ENCODE measurements at places on chromosomes 11 and 22.

DNA sequence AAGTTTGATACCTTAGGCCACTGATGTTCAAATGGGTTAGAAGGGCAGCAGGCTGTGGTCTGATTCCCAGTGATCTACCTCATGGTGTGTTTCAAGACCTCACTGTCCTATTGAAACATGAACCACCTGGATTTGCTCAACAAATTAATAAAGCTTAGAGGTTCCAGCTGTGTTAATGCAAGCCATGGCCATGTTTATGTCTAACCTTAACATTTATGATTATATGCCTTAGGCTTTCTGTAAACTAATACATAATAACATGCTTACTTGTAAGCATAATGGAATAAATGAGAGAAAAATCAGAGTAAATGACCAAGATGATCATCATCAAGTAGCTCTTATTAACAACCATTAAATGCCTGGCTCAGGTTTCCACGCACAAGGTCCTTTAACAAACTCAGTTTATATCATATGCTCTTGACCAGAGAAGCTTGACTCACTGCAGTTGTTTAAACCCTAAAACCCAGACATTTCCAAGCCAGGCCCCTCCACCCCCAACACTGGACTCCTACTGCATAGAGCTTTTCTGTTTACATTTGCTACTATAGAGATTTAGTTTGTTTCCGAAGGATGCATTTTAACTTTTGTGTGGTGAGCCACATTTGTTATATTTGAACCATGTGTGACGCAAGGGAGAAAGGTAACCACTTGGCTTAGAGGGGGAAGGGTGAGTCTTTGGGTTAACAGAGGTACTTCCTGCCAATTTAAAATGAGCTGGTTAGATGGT, 43.7 kb downstream of the KREMEN1 start:
- no peak for DNase-seq

- DNase-seq, result no peak
These were observed 17.9 kb downstream of the TUB start for GRCh38 chr11:8098879-8099278.

DNA sequence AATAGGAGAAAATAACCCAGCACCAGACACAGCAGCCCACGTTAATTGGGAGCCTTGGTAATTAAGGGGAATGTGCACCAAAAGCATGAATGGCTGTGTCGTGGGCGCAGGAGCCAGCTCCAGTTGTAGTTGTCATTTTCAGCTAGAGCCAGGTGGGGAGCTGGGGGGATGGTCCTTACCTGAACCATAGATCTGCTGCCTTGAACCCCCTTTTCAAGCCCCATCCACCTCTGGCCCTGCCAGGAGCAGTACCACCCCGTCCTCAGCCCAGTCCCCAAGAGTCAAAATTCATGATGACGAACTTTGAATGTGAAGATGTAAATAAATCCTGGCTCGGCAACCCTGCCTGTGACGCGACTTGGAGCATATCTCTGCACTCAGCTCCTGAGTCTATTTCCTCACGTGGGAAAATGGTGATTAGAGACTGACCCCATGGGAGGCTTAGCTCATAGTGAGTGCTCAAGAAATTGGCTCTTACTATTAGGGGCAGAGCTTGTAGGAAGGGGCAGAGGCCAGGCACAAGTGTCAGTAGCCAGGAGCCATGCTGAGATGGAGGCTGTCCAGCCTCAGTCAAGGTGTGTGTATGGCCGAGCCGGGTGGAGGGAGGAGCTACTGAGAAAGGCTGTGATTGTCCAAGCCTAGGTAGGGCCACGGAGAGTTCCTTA, 794 bp upstream of the FXYD6 start:
- DNase-seq, result peak; percentile 93

DNA sequence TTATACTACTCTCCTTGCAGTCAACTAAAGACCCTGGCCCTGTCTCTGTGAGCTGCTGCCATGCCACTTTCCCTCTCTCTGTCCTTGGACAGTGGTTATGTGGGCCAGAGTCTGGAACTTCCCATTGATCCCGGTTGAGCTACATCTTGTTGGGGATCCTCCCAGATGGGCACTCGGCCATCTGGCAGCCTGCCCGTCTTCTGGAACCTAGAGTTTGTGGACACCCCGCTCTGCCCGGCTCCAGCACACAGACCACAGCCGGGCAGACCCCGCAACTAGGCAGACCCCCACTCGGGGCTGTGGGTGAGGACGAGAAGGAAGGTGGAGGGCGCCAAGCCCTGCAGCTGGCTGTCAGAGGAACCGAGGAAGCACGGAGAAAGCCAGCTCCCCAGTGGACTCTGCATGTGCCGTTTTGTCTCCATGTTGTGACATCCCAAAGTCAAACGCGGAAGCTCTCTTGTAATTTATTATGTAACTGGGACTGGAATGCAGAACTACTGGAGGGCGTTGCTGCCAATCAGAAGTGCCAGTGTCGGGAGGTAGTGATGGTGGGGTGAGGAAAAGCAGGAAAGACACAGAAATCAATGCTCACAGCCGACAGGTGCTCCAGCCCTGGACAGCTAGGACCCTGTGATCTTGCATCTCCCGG, 207.7 kb downstream of the CEP164 start:
- peak; percentile 54 for DNase-seq

DNA sequence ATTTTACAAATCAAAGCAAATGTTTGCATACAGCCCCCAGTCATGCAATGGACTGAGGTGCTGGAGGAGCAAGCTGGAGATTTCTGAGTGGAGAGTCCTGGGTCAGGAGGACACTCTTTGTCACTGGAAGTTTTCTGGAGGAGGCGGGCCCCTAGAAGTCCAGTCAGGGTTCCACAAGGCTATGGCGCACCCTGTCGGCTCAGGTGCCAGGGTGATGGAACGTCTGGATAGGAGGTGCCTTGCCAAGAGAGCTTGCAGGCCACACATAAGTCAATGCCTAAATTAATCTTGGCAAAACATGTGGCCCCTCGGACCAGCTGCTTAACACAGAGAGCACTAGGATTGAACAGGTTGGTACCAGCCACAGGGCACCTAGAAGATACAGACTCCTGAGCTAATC, 174.7 kb upstream of the CADM1 start:
- peak; percentile 36 for DNase-seq

- no peak for DNase-seq
These were observed 507.4 kb upstream of the RAG2 start for GRCh38 chr11:37105427-37105826.

DNA sequence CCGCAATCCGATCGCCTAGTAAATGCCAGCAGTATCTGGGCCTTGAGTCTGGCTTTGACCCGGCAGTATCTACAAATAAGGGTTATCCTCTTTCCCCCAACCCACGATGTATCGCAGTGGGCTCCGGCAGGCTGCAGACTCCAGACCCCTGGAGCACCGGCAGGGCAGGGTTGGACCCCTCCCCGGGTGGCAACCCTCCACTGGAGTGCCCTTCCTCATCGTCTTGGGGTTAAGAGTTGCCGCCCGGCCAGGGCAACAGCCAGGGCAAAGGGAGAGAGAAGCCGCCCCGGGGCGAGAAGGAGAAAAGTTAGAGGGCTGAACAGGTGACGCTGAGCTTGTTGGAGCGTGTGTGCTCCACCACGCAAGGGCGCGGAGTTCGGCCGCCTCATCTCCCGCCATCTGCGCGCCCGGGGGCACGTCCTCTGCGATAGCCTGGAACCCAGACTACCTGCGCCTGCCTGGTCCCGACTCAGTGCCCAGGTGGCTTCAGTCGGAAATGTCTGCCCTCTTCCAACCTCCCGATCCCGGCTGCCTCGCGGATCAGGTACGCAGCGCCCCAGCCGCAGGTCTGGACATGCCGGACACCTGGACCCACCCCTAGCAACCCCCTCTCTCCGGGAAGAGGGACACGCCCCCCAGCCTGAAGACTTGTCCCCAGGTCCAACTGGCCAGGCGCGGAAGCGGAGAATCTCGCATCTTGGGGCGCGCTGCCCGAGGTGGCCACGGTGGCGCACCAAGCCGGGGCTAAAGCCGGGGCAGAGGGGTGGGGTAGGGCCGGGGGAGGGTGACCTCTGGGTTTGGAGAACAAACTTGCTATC, 1.2 kb downstream of the DSCAML1 start:
- no peak for DNase-seq

- DNase-seq, result no peak
These were observed 66.0 kb upstream of the NNMT start for GRCh38 chr11:114230031-114230704.

GRCh38 chr11:20127671-20128527, 32.4 kb downstream of the DBX1 start:
- DNase-seq, result peak; percentile 74

- DNase-seq, result no peak
These were observed 80.8 kb upstream of the PITPNB start for GRCh38 chr22:27999876-28000275.

GRCh38 chr11:20522536-20522935, 76.9 kb upstream of the SLC6A5 start:
- no peak for DNase-seq

DNA sequence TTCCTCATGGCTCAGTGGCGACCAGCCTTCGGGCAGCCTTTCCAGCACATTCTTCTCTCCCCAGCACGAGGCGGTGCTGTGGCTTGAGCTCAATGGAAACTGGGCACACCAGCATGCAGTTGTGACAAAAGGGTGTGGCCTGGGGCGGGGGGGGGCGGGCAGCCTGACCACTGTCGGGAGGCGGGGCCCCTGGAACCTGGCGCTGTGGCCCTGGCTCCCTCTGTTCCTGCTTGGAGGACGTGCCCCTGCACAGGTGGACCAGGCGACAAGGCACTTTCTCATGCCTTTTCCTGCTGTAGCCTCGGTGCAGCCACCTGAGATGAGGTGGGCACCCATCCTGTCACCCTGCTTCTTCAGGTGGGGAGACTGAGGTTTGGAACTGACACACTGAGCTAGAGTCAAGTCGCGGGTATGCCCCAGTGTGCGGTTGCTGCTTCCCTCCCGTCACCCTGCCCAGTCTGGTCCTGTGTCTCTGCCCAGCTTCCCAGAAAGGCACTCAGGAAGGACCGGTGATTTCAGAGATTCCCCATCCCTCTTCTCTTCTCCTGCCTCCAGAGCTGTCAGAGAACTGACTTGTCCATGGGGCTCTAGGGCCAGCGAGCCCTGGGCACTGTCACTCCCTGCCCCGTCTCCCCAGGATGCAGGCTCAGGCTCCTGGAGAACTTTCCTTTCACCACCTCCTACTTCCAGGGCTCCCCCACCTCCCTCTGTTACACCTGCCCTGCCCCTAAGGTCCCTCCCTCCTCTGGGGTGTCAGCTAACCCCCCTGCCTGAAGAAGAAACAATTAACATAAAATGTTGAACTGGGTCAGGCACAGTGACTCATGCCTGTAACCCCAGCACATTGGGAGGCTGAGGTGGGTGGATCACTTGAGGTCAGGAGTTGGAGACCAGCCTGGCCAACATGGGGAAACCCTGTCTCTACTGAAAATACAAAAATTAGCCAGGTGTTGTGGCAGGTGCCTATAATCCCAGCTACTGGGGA, 9.9 kb downstream of the B3GAT1 start:
- DNase-seq, result no peak

DNA sequence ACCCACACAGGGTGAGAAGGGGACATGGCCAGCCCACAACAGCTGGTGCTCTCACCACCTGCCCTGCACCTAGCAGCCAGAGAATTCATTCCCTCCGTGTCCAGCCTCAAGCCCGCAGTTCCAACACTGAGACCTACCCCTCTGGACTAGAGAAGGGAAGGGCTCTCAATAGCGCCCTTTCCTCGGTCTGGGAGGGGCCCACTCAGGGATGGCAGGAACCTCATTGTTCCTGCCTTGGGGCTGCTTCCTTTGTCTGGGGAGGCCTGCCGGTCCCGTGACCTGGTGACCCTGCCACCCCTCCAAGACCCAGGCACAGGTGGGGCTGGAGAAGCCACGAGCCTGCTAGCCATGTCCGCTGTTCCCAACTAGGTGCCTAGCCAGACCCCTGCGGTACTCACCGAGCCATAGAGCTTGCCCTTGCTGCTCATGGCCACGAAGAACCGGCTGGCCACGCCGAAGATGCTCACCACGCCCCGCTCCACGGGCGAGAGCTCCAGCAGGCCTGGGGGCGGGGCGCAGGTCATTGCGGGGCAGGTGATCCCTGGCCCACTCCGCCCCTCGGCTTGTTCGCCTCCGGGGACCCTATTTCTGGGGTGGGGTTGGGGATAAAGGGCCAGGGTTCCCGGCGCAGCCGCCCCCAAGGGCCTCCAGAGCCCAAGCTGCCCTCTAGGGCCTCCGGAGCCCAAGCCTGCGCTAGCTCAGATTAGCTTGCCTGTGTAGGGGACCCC, 1.4 kb downstream of the FGF4 start:
- no peak for DNase-seq

DNA sequence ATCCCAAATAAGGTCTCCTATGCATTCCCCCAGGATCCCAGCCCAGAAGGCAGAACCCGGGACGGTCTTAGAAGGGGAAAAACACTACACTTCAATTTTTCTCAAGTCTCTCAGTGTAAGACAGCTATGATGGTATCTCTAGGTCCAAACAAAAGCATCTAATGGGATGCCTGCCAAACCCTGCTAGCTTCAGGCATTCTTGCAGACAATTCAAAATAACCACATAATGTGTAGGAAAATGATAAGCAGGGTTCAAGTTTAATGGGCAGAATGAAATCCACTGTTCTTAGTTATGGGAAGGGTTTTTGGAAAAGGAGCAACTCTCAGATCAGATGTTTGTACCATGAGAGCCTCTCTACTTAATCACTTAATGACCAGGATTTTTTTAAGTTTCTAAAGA, 119.8 kb upstream of the ANO1 start:
- DNase-seq, result no peak

DNA sequence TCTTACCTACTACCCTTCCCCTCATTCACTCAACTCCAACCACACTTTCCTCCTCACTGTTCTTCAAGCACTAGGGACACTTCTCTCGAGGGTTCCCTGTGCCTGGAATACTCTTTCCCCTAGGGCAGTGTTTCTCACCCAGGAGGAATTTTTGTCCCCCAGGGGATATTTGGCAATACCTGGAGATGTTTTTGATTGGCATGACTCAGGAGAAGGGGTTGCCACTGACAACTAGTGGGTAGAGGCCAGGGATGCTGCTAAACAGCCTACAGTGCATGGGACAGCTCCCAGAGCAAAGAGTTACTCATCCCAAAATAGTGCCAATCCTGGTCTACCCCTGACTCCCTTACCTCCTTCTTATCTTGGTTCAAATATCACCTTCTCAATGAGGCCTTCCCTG, 40.0 kb downstream of the BTG4 start:
- DNase-seq, result no peak

DNA sequence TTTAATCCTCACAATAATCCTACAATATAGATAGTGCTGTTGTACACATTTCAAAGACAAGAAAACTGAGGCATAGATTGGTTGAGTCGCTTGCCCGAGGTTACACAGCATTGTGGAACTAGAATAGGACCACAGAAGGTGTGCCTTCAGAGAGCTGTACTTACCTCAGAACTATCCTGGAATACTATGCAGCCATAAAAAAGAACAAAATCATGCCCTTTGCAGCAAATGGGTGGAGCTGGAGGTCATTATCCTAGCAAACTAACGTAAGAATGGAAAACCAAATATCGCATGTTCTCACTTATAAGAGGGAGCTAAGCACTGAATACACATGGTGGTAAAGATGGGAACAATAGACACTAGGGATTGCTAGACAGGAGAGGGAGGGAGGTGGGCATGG, 15.7 kb upstream of the NAV2 start:
- DNase-seq, result no peak

- DNase-seq, result no peak
These were observed 1558.9 kb downstream of the FAM181B start for GRCh38 chr11:81174646-81175330.
